DMS79 (cell line): ENCODE measurements at places on chromosomes 6 and 20.

DNA sequence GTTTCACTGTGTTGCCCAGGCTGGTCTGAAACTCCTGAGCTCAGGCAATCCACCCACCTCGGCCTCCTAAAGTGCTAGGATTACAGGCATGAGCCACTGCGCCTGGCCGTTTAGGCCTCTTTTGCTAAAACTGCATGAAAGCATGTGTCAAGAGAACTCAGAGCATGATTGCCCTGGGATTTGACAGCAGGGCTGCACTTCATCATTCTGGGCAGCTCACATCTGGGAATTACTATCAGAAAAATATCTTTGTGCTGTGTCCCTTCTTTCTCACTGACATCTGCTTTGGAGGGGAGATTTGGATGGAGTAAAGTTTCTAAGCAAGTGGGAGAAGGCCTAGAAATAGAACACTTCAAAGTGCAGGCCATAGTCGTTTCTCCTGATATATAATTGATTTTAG, 59.6 kb upstream of the EIF2S2 start:
- no peak for DNase-seq

DNA sequence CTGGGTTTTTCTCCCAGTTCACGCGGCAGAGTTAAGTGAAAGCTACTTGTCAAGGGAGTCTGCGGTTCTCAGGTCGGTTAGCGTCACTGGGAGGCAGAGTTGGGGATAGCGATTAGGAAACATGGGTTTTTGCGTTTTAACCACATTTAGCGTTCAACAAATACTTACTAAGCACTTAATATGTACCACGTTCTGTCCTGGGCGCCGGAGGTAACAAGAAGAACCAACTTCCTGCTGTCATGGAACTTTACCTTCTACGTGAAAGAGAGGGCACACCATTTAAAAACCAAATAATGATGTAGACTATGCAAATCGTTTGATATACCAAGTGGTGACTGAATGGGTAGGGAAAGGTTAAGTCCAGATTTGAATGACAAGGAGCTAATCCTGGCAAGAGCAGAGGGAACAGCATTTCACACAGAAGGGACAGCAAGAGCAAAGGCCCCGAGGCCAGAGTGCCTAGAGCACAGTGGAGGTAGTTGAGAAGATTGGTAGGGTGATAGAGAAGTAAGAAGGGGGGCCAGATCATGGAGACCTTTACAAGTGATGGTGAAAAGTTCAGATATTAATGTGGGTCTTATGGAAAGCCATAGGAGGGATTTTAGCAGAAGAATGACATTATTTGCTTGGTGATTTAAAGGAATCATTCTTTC, 744 bp downstream of the RIOK1 start:
- no peak for DNase-seq

DNA sequence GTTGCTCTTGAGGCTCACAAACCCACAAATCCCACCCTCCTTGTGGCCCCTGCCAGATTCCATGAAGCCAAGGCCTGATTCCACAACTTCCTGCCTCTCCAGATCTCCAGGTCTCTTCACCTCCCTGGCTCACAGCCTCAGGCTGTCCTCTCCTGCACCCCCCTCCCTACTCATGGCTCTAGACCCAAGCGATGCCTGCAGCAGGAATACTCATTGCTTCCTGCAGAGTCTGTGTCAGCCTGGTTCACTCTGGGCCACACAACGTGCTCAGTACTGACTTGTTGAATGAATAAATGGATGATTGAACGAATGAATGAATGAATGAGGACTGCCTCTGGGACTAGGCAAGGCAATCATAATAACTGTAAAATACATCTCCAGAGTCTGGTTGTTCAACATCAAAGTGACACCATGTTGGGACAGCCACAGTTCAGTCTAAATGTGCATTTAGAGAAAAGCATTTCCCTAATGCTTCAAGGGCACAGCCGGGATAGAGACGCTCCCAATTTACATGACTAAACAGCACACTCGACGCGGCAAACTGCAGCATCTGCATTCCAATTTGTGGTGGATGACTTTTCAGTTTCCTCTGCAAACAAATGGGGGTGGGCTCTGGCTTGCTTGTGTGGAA, 139.9 kb downstream of the GRM4 start:
- DNase-seq: no peak

GRCh38 chr6:36692220-36692619, 5.4 kb upstream of the RAB44 start:
- no peak for DNase-seq

DNA sequence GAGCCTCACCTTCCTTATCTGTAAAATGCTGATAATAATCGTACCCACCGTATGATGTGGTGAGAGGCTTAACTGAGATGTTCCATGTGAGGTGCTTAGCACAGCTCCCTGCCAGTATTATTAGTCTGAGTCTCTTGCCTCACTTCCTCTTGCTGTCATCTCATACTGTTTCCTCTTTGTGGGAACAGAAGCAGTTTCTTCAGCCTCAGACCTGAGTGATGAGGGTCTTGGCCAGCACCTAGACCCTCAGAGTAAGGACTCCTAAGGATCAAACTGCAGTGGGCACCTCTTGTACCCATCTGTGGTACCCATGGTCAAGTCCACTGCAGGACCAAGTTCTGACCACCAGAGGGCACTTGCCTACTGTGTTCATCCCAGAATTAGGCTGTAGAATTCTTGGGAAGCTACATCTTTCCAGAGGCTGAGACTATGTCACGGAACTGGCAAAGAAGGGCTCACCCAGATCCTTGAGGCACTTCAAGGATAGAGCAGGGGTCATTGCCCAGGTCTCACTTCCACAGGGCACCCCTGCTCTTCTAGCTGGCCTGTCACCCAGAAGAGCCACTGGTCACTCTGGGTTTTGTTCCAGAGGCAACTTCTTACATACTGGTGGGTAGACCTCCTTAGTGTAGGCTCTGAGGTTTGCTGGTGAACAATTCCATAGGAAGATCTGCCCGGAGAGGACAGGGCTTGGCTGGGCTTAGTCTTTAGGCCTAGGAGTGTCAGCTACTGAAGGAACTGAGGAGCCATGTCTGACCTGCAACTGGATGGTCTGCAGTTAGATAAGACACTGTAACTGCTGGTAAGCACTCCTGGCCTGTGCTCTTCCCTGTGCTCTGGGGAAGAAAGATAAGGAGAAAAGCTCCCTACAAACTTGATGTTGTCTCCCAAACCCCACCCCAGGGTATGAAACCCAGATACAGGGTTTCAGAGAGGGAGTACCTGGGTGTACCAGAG, 20.6 kb upstream of the SGK2 start:
- no peak for DNase-seq

GRCh38 chr6:71523548-71523947, 234.9 kb downstream of the OGFRL1 start:
- no peak for DNase-seq

DNA sequence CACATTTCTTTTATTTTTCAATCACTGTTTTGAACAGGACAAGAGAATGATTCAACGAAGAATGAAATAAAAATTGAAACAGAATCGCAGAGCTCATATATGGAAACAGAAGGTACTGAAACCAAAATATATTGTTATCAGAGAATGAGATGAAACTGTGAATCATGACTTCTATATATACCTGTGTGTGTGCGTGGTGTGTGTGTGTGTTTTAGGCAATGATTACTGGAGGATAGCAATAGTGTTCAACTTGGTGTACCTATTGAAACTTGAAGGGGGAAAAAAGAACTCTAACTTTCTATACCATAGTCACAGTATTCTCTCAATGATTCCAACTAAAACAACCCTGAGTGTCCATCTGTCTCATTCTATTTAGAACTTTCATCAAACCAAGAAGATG, 586.6 kb downstream of the KIF16B start:
- no peak for DNase-seq

GRCh38 chr20:18465536-18466200, 1.2 kb downstream of the DZANK1 start:
- no peak for DNase-seq

GRCh38 chr6:169905041-169905807, 153.8 kb downstream of the ERMARD start:
- no peak for DNase-seq

DNA sequence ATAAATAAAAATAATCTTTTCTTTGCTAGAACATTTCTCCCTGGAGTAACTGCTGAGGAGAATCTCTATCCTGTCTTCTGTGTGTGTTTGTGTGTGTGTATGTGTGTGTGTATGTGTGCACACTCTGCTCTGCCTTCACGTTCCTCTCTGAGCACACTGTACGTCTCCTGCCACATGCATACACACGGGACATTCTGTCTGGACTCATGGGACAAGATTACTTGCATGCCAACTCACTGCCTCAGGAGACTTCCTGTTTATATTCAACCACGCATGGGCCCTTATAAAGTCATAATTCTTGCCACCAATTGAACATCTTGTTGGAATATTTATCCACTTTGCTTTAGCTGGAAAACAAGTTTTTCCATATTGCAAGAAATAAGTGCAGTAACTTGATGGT, 930.6 kb downstream of the KIF16B start:
- DNase-seq: no peak

- DNase-seq: no peak
These were observed 8.5 kb downstream of the SCGN start for GRCh38 chr6:25660512-25660911.

DNA sequence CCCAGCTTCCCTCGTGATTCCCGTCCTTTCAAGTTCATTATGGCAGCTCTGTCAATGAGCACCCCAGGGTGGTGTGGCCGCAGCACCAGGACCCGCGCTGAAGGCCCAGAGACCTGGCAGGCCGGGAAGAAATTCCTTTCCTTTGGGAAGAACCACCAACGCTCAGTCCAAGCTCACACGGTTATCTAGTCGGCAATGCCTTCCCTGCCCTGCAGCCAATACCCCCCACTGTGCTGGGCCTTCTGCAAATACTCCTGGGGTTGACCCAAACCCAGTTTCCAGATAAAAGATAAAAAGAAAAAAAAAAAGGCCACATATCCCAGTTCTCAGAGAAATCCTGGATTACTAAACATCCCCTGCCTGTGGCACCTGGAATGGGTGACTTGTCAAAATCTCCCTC, 28.7 kb downstream of the PXDC1 start:
- no peak for DNase-seq

DNA sequence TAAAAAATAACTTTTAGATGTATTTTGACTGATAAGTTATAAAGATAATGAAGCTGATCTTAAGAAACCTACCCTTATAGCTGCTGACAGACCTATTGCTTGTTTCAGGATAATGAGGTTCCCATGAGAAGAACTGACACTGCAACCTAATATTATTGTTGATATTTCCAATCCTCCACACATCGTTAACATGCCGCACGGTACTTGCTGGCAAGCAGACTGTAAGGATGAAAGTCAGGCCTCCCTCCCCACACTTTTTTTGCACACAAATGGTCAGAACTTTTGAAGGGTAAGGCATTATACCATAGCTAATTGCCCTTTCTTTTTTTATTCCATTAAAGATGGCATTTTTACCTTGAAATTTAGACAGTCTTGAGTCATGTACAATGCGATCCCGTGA, 210.9 kb downstream of the UST start:
- no peak for DNase-seq

- no peak for DNase-seq
These were observed 533 bp downstream of the MRPS18A start for GRCh38 chr6:43687079-43687436.

- DNase-seq: no peak
These were observed 46.5 kb downstream of the SESN1 start for GRCh38 chr6:109048176-109048575.

GRCh38 chr6:81682235-81682795, 70.2 kb downstream of the TENT5A start:
- DNase-seq: no peak

GRCh38 chr6:122020588-122021264, 378.7 kb upstream of the HSF2 start:
- no peak for DNase-seq

DNA sequence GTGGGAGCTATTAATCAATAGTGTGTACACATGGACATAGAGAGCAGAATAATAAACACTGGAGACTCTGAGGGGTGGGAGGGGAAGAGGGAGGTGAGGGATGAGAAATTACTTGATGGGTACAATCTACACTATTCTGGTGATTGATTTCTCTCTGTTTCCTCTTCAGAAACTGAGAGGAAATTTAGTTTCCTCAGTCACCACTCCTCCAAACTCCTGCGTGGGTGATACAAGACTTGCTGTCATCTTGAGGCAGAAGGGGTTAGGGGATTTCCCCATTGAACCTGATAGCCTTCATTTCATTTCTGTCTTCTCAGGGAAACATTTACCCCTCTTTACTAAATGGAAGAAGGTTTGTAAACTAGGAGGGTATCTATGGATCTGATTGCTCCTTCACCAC, 84.3 kb upstream of the ESR1 start:
- DNase-seq: no peak

DNA sequence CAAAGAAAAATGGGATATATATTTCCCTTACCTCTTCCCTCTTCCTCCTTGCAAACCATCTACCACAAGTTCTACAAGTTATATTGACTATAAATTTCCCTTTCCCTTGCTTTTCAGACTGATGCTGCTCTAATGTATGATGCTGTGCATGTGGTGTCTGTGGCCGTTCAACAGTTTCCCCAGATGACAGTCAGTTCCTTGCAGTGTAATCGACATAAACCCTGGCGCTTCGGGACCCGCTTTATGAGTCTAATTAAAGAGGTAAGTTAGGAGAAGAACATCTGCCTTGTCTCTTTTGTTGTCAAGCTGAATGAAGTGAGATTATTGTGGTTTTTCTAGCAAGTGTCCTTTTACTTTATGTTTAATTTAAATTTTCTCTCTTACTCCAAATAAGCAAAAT, 406.0 kb downstream of the GRIK2 start:
- DNase-seq: no peak

DNA sequence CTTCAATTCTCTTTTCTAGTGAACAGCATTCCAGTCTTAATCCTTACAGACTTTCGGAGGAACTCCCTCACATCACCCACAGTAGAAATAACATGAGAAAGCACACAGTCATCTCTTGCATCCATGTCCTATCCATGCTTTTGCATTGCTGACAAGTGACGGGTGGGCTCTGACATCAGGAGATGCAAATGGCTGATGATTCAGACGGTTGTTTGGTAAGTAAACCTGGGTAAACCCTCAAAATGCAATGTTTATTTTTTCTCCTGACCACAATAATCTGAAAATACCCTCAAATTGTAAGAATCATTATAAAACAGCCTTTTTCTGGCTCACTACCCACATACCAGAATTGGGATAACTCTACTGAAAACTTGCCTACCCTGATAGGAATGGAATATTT, 792.0 kb downstream of the MAFB start:
- no peak for DNase-seq

DNA sequence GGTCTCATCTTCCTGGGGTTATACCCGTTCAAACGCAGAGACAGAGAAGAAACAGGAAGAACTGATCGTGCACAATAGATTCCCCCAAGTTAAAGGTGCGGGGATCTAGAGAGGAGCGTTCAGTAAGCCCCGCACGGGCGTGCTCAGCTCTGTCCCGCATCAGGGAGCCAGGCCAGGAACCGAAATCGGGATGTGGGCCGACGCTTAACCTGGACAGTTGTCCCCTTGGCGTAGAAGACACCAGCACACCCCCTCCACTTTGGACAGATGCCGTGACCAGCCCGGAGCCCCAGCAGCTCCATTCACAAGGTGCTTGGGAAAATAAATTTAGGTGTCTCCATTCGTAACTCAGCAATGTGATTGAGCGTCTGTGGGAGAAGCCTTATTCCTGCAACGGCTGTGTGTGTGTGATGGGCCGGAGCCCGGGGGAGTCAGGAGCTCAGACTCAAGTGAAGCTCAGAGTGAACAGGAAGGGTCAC, 24.0 kb upstream of the GATA5 start:
- DNase-seq: no peak

- DNase-seq: no peak
These were observed 152.6 kb upstream of the HDDC2 start for GRCh38 chr6:125454351-125454750.
